AG09319 (cell line): ENCODE measurements at places on chromosomes 13 and 19.

- no peak for DNase-seq
These were observed 97.1 kb downstream of the MBNL2 start for GRCh38 chr13:97319113-97319720.

- no peak for DNase-seq
These were observed 2659.4 kb upstream of the PCDH20 start for GRCh38 chr13:64074971-64075474.

DNA sequence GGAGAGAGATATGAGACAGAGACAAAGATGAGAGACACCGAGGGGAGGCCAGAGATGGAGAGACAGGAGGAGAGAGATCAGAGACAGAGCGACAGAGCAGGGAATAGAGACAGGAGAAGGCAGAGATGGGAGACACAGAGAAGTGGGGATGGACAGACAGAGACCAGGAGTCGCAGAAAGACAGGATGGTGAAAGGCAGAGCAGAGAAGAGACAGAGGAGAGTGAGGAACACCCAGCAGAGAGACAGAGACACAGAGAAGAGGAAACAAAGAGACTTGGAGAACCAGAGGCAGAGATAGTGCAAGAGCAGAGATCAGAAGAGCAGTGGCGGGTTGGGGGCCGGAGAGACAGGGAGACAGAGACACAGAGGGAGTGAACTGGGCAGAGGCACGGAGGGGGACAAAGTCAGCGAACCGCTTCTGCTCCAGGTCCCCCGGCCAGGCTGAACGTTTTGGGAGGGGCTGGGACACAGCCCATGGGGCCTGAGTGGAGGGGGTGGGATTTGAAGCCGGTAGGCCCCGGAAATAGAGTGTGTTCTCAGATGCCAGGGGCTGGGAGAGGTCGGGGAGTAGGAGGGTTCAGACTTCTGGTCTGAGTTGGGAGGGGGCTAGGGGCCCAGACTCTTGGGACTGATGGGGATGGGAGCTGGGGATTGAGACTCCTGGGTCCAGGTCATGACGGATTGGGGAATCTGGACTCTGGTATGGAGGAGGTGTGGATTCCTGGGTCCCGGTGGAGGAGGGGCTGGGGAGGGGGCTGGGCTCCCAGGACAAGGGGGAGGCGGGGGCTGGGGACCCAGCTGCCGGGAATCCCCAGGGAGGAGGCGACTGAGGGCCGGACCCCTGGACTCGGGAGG lies 654 bp downstream of the ZNF579 start:
- no peak for DNase-seq

- DNase-seq: no peak
These were observed 3.9 kb downstream of the DNAJB1 start for GRCh38 chr19:14514215-14514863.

DNA sequence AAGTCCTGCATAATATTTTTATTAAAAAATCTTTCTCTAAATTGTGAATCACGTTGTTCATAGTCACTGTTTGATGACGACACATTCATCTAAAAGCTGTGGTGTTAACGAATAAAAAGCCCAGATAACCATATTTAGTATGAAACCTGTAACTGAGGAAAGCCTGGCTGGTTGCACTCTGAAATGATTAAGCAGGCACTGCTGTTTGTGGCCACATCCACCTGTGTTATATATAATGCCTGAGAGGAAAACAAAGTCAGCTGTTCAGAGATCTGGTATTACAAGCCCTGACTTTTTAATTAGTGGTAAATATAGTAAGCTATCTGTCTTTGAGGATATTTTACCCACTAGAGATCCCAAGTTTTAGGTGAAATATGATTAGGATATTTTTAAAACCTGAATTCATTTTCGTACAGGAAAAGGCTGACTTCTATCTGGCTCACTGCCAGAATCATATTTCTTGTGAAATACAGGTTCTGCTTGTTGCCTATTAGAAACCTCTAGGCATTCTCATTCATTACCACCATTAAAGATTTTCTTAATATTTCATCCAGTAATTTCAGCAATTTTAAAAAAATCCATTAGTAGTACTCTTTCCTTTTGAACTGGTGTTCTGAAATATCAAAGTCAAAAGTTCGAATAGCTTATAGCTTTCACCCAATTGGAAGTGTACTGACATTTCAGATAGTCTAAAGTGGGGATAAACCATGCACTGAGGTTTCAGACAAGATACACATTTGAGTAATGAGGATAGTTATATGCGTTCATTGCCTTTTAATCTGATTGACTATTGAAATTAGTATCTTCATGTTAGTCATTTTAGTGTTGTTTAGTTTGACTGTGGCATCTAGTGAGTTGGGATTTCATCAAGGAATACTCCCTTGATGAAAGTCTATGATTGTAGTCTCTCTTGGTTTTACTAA lies 79.7 kb downstream of the LMO7 start:
- DNase-seq: no peak

- no peak for DNase-seq
These were observed 170.0 kb downstream of the LMO7 start for GRCh38 chr13:75806117-75806516.

GRCh38 chr13:46361276-46361934 lies 25.6 kb downstream of the RUBCNL start:
- no peak for DNase-seq
